Activated T-helper 1 cell treated with anti-CD3 and anti-CD28 coated beads, Interleukin-12 subunit alpha, Interleukin-12 subunit beta, Interleukin-2, Interleukin-4 antibody, amounts not matched to agents 30 ng/mL and 10 ng/mL and 1 ng/mL, durations not matched to agents 14 hours and 24 hours and 36 hours (primary cell): ENCODE measurements at places on chromosomes 2 and 18.

DNA sequence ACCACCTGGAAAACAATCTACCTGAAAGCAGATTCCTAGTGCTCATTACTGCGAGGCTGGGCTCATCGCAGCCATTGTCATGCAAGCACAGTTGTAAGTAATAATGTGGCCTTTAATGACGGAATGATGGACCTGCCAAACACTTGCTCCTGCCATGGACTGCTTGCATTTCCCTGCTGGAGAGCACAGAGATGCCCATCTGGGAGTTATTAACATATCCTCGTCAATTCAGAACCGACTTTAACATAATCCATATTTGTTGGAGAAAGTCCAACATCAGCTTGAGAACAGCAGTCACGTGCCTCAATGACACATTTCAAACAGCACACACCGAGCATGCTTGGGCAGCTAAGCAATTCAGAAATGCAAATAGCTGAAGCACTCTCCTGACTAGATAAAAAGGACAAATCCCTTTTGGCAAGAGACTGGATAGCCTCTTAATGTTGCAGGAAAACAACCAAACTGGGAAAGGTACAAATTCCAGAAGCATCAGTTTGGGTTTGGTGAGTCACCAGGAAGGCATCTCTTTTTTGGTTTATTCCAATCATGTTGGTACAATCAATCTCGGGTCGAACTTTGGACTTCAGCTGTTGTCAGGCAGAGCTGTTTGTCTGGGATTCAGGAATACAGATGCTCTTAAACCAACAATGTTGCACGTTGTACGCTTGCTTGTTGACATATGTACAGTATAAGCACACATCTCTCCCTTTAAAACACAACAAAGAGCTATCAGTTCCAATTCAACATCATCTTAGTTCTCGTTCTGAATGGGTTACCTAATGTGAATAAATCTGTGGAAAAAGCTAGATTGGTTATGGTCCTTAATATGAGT is 395.8 kb downstream of the LNPK start:
- DNase-seq = no peak

DNA sequence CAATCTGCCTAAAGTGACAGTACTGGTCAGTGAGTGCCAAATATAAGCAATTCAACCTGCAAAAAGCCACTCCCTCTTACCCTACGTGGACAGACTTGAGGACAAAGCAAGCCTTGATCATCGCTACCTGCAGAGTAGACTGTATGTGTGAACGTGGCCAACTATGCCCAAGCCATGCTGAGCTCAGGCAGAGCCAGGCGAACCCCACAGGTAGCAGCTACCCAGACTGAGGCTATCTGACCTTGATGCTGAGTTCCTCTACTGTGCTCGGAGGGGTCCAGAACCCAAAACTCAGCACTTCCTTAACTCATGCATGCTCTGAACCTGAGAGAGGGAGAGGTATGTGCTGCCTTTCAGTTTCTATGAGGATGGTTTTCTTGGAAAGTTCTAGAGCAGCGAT is 63.5 kb upstream of the TMEM200C start:
- DNase-seq = no peak

DNA sequence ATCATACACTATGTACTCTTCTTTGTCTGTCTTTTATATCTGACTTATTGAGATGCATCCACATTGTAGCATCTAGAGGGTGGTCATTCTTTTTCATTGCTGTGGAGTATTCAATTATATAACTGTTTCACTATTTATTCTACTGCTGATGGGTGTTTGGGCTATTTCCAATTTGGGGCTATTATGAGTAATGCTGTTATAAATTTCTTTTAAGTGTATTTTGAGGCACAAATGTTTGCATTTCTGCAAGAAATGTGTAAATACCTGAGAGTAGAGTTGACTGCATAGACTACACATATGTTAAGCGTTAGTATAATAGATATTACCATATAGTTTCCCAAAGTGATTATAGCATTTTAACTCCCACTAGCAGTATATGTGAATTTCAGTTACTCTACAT is 26.9 kb upstream of the PPP1R1C start:
- no peak for DNase-seq

- no peak for DNase-seq
Observed at GRCh38 chr2:203631068-203631757, 75.2 kb upstream of the CD28 start.

DNA sequence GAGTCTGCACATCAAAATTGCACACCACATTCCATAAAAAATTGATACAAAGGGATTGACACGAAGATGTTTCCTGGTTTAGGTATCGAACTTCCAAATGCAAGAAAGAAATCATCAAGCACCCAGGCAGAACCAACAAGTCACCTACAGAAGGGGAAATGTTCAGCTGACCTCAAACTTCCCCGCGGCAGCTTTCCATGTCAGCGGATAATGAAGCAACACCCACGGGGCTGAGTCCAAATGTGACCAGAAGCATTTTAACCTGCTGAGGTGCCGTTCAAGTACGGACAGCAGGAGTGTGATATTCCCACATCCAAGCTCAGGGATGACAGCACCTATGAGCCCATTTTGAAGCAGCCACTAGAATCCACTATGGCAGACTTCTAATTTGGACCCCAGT is 124.9 kb downstream of the GALNT14 start:
- no peak for DNase-seq

DNA sequence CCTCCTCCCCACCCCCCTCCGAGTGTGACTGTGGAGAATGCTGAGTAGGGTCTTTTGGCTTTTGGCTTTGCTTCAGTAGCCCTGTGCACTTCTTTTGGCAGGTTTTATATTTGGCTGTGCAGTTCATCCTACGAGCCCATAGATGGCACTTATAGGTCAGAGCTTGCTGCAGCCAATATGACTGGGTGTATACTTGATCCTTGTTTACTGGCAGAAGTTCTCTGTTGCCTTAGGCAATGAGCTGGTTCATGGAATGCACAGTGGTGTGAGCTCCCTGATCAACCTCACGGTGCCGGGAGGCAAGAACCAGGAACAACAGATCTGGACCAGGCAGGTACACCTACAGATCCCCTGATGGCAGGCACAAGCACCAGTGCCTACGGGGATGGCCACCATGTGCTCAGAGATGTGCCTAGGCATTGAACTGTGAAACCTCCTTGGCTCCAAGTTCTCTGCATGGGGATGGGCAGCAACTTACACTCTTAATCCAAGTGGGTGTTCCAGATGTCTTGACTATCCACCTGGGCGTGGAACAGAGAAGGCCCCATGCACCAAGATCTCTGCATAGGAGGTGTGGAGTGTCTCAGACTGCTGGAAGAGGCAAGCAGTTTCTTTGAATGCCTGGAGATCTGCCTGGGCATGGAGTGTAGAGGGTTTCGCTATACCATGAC is 190.4 kb downstream of the KIAA1328 start:
- DNase-seq = no peak

GRCh38 chr2:240131296-240131695 is 4.8 kb downstream of the COPS9 start:
- no peak for DNase-seq

- no peak for DNase-seq
Observed at GRCh38 chr2:113025737-113026136, 20.5 kb downstream of the IL36A start.

DNA sequence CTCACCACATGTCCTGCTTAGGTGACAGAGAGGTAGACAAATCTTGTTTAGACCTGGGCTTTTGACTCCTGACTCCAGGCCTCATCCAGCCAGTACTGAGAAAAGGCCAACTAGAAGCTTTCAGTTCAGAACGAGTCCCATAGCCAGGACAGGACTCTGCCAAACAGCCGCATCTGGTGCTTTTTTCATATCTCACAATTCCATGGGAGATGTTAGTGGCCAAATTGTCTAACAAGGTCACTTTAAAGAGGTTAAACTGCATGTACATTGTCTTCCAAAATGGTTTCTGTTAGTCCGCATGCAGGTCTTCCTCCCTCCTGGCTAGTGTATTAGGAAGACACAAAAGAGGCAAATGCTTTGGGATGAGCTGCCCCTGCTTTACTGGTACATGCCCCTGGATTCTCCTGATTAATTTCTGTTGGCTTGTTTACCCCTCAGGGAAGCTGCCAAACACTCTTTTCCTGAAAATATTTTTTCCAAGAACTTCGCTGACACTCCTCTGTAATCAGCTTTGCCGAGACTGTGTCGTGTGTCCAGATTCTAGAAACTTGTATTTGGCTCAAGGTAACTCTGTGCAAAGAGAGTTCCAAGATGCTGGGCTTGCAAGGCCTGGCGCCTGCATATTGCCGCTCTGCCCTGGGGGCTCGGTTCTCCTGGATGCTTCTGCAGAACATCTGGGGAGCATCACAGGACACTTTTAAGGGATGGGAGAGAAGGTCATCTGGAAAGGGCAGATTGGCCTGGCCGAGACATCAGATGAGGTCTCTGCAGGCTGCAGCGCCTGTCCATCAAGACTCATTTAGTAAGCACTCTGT is 209.2 kb upstream of the APCDD1 start:
- DNase-seq = no peak

GRCh38 chr2:86417961-86418360 is 23.2 kb upstream of the KDM3A start:
- no peak for DNase-seq
